ENCODE measurements at places on chromosomes 11 and 22.
A peak's percentile ranks its signal among the peaks of the same experiment; 100 is the strongest.

DNA sequence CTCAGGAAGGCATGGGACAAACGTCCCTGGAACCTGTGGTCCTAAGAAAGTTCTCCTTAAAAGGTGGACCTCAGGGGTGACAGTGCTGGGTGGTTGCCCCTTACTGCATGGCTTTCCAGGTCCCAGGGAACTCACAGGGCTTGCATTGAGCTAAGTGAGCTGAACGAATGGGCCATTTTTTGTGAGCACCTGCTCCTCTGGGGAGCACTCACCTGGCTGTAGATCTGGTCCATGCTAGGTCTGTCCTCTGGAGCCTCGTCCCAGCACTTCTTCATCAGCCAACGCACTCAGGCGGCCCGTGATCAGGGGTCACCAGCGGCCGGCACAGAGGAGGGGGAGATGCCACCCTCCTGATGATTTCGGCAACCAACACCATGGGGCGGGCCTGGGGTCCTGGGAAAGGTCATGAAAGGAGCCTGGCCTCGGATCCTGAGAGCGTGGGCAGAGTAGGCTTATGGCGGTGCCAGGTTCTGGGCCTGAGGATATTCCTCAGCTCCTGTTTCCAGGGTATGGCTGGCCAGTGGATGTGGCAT is 36.8 kb upstream of the LRRC32 start:
- DNase-seq: no peak

- peak; percentile 85 for DNase-seq
Measured at GRCh38 chr11:60334005-60334620, 7.1 kb downstream of the MS4A6E start.

DNA sequence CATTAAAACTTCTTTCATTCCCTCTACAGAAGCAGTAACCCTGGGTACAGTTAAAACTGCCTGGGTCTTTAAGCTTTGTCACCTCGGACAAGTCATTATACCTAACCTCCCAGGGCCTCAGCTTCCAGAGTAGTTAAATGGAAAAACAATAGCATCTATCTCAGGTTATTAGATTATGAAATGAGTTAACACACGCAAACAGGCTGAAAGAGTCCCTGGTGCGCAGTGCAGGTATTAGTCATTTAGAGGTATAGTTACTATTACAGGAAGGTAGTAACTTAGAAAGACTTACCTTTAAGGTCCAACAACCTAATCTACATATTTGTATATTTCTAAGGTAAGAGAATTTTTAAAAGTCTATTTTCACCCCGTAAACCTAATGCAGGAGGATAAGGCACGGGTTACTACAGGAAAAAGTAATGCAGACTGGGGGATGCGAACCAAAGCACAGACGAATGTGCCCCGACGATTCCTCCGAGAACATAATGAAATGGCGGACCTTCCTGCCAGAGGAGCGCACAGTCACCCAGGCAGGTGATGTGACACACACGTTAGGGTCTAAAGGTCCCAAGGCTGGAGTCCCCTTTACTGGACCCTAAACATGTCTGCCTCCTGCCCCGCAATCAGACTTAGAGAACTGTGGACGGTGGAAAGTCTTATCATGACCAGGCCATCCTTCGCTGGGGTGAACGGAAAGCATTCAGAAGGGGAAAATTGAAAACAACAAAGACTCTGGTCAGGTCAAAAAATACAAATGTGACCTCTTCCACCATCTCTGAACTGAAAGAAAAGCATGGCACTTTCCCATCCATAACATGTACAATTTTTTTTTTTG is 1.3 kb downstream of the NAP1L4 start:
- DNase-seq: no peak

DNA sequence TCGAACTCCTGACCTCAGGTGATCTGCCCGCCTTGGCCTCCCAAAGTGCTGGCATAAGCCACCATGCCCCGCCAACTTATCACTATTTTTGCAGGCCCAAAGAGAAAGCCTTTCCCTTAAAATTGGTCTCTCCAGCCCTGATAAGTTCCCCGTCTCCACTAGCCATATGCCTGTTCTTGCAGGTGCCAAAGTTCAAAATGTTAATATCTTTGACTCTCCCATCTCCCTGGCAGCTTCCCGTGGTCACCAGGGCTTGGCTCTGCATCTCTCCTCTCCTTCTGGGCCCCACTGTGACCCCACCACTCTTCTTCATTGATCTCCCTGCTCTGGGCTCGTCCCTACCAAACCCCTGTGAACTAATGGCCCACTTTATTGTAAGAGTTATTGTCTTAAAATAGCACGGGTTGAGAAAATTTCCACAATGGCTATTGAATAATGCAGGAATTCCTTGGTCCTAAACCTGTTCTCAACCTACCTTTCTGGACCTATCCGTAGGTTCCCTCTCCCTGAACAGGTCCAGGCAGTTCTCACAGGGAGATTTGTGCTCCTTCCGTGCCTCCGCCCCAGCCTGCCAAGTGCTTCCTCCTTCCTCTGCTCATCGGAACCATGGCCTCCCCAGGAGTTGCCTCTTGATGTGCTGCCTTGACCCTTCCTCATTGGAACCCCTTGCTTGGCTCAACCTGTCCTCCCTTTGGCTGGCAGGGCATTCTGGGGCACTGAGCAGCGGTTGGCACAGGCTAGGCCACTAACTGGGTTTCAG is 147.5 kb downstream of the DSCAML1 start:
- no peak for DNase-seq

DNA sequence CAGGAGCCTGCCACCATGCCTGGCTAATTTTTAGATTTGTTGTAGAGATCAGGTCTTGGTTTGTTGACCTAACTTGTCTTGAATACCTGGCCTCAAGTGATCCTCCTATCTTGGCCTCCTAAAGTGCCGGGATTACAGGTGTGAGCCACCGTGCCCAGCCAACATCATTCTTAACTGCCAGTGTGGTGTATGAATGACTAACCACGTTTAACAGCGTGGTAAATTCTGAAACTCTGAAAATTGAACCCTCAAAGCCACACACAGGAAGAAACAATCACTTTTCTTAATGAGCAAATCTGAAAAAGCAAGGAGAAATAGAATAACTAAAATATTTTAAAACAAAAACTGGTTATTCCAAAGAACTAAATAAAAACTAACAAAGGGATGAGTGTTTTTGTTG is 7.4 kb downstream of the TMEM9B start:
- no peak for DNase-seq

GRCh38 chr11:108734956-108735559 is 70.2 kb downstream of the DDX10 start:
- DNase-seq: peak; percentile 12

Measured in common myeloid progenitor, CD34-positive (primary cell).